ENCODE measurements at places on chromosomes 1 and 21.

GRCh38 chr1:57327336-57327735, 96.5 kb downstream of the DAB1 start:
- DNase-seq: no peak

DNA sequence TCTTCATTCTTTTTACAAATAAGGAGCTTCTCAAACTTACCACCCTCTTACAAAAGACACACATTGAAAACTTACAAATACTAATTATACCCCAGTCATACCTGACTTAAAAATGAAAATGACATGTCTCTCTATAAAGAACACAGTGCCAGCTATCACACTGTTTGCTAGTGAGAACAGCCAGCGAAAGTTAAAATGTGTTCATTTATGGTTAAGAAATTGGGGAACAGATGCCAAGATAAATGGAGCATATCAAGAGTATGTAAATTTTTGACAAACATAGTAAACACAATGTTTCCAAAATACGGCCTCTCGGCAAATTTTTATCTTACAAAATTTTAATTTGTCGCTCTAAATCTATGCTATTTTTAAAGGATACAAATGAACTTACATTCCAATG, 1422.9 kb downstream of the KCNT2 start:
- no peak for DNase-seq

DNA sequence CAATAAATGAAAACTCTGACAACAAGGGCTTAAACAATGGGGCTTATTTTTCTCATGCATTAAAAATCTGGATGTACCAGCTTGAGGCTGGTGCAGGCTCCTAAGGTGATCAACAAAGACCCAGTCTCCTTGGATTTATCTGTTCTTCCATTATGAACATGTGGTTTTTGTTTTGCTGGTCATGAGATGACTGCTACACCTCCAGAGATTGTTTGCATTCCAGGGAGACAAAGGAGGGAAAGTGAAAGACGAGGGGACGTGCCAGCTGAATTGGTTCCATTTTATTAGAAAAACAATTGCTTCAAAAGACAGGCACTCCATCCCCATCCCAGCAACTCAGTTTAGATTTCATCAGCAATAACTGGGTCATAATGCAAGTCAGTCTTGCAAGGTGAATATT, 90.9 kb upstream of the KCNK1 start:
- no peak for DNase-seq

- no peak for DNase-seq
Measured at GRCh38 chr1:160996178-160996577, 24.8 kb downstream of the F11R start.

DNA sequence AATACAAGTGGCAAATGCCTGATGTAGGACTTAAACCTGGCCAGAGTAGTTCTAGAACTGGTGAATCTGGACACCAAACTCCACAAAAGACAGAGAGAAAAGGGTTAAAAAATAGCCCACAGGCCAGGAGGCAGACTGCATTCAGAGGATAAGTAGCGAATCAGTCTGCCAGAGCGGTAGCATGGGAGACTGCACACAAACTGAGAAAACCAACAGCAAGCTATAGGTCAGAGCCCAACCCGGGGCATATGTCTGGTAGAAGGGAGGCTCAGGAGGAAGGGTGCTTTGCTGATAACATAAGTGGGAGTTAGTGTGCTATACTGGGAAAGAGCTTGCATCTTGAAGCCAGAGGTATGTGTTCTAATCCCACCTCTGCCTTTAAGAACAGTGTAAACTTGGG, 4.0 kb downstream of the LRRC53 start:
- DNase-seq: no peak

DNA sequence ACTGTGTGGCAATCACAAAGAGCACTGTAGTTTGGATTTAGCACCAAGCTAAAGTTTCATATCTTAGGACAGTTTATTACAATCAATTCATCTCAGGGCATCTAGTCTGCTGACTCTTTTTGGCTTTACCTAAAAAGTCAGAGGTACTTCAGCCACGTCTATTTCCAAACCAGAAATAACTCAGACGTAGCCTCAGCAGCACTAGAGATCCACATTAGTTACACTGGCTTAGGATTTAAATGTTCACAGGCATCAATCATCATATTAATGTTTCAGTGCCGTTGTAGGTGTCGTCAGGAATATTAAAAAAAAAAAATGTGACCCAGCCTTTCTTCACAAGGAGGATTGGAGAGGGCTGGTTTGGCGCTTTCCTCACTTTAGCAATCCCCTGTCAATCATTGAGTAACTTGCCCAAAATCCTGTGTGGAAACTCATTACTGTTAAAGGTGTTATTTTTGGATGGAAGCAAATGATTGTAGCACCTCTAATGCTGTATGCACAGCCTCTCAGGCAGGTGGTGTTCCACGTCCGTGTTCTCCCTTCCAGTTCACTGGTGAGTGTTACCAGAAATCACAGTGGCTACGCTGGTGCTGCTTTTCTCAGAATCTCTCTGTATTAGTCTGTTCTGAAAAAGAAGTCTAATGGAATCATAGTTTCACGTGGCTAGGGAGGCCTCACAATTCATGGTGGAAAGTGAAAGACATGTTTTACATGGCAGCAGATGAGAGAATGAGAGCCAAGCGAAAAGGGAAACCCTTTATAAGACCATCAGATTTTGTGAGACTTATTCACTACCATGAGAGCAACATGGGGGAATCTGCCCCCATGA, 45.4 kb downstream of the NEK7 start:
- peak; percentile 61 for DNase-seq

DNA sequence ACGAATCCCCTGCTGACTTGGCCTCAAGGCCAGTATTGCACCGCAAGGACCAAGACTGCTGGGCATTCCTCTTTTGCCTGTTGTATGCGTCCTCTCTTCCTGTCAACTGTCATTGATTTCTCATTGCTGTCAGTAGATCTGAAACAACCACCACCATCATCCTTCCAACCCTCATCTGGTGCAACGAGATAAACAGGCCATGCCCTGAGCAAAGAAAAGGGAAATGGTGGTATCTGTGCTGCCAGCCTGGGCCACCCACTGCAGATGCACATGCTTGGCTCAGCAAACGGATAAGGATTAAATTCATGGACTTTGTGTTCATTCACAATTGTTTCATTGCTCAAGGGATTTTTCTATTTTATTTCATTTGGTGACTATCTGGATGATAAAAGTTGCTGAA, 13.6 kb downstream of the OXCT2 start:
- no peak for DNase-seq

GRCh38 chr1:2575801-2576663, 10.5 kb upstream of the PRXL2B start:
- DNase-seq: no peak

DNA sequence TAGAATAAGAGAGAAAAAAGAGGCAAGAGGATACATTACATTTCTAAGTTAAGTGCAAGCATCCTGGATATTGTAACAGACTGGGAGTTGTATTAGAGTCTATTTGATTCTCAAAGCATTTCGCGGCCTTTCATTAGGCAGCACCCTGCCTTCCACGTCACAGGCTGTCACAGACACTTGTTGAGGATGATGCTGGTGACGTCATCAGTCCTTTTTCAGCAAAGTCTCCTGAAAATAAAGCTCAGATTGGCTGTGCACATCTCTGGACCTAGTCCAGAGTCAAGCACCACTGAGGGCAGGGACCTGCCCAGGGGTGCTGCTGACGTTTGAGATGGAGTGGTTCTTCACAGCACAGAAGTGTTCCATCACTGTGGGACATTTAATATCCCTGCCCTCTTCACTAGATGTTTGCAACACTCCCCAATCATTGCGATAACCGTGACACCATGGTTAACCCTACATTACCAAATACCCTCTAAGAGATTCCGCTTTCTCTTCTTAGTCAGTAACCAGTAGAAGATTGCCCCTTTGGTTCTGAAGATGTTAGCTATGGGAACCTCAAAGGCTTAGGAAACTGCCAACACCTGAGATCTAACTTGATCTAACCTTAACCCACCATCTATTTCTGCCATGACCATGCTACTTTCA, 72.7 kb upstream of the F3 start:
- no peak for DNase-seq

DNA sequence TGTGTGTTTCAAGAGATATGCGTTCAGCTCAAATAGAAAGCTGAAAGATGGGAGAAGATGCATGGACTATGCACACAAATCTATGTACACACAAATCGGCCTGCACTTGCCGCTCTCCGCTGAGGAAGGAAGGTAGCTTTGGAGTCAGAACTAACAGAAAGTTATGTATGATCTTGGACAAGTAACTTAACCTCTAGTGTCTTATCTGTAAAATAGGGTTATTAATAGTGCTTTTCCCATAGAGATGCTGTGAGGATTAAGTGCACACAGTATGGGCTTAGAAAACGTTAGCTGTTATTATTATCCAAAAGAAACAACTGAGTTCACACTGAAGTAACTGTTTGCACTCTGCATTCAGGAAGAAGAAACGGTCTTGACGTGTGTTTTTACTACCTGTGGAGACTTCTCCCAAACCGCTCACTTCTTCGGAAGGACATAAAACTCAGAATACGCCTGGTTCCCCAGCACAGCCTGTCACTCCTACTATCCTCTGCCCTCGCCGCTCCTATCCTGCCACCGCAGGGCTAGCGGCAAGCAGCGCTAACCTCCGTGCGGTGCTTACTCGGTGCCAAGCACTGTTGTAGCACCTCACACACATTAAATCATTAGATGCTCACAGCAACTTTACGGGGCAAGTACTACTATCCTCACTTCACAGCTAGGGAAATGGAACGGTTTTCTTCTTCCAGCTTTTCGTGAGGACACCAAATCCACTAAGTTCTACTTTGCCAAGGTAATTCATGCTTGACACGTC, 1.3 kb downstream of the TGFBR3 start:
- DNase-seq: peak; percentile 48

DNA sequence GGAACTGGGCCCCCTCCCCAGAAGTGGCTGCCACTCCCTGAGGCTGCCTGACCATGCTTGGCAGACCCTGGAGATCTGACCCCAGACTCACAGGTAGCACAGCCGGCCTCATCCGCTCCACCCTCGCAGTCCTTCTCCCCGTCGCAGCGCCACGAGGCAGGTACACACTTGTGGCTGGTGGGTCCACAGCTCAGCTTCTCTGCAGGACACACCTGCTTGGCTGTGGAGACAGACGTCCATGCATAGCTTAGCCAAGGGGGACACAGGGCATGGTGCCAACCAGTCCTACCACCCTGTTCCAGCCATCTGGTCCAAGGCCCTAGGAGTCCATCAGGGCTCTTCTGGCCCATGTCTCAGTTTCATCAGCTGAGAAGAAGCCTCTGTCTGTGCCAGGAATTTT, 42.2 kb upstream of the MAGOH start:
- DNase-seq: no peak

GRCh38 chr1:36950604-36951291, 83.6 kb downstream of the GRIK3 start:
- DNase-seq: no peak

- DNase-seq: peak; percentile 40
Measured at GRCh38 chr1:109091078-109091838, 694 bp downstream of the TMEM167B start.

DNA sequence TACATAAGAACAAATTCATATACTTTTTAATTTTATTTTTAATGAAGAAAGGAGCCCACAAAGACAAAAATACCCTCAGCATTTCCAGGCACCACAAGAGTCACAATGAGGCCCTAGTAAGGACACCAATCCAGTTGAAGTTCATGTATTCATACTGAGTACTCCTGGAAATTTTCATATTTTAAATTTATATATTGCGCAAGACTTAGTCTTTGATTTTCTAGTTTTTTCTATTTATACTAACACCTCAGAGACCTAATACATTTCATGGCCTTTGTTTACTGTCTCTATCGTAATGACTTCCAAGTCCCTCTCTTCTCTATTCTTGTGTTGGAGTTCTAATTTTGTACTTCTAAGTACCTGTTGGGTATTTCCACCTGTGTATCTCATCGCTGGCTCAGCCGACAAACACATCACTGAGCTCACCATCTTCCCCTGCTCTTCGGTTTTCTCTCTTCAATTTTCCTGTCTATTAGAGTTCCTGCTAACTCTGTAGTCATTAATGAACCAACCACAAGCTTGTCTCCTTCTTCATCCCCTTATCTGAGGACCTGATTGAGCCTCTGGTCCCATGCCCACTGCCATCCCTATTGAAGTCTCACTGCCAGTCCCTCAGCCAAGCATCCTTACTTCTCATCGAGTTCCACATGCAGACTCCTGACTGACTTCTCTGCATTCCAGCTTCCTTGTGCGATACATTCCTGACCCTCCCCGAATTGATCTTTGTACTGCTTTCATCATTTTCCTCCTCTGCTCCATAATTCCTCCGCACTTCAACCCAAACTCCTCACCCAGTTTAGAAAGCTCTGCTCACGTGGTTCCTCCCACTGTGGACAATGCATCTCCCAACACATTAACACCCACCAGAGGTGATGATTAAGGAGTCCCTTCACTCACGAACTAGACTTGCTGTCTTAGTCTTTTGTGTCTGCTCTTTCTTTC, 17.3 kb upstream of the IRF2BP2 start:
- no peak for DNase-seq

- DNase-seq: no peak
Measured at GRCh38 chr1:2919841-2920240, 101.4 kb upstream of the ACTRT2 start.

DNA sequence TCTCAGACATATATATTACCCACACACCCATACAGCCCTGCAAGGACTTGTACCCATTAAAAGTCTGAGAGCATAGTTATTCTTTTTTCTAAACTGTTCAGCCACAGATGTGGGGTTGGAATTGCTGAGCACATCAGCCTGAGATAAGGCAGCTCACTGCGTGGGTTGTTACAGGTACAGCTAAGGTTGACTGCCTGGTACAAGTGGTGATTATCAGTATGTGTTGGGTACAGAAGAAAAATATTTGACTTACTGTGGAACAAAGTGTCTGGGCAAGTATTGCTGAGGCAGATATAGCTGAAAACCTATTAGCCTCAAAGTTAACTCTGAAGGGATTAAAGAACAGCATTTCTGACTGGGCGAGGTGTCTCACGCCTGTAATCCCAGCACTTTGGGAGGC, 5.0 kb downstream of the STX12 start:
- DNase-seq: no peak

GRCh38 chr1:228264090-228264829, 56.4 kb downstream of the OBSCN start:
- DNase-seq: no peak

DNA sequence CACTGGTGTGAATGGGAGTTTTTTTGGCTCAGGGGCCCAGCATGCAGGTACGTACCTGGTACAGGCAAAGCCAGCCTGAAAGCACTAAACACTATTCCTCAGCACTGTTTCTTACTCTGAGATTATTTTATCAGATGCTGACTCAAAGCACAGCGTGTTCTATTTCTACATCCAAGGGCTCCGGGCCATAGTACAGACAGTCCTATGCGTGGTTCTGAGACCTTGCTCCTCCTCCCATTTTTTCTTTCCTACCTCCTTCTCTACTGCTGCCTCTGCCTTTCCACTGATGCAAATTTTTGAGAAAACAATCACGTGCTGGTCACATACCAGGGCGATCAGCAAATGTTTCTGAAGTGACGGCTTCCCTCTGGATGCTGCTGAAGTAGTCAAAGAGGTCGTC, 36.3 kb downstream of the PDPN start:
- DNase-seq: no peak
